ENCODE measurements at places on chromosomes 11 and 22.

DNA sequence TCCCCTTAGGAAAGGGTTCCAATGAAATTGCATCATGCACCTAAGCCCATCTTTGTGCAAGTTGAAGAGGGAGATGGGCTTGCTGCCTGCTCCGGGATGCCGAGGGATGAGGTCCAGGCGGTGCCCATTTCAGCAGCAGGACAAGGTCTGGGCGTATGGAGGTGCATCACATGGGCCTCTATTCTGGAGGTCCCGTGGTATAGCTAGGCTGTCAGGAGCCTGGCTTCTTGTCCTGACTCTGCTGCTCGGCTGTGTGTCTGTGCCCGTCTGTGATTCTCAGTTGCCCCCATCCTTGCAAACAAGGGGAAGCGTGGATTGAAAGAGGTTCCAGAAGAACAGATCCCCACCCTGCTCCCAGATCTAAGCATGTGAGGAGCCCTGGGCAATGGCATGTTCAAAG, 130.0 kb downstream of the OSBP2 start:
- DNase-seq, result no peak

DNA sequence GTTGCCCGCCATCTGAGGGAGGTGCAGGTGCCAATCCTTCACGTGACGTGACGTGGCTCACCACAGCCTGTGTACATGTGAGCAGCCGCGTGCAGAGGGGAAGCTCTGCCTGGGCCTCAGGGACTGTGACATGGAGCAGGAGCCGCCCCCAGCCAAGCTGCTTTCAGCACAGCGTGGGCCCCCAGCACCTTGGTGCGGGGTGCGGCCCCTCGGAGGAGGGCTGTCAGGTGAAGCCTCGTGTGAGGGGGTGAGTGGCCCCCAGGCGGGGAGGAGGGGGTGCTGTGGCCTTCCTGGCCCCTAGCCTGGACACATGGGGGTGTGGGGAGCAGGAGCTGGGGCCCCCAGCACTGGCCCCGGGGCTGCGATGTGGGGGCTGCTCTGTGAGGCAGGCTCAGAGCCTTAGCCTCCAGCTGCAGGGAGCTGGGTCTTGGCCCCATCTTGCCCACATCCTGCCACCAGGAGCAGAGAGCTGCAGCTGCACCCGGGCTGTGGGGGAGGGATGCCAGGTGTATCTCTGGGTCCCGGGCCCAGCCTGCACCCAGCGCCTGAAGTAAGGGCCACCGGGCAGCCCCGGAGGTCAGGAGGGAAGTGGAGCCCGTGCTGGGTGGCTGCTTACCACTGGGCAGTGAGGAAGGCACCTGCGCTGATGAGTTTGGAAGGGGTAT, at the start of gene ADORA2A:
Gene ADORA2A, plus strand, starts transcription at position 100 of the 665 bp plus-strand sequence. CDS start 5,806 bp downstream, outside the sequence.
- DNase-seq, result peak; percentile 91

DNA sequence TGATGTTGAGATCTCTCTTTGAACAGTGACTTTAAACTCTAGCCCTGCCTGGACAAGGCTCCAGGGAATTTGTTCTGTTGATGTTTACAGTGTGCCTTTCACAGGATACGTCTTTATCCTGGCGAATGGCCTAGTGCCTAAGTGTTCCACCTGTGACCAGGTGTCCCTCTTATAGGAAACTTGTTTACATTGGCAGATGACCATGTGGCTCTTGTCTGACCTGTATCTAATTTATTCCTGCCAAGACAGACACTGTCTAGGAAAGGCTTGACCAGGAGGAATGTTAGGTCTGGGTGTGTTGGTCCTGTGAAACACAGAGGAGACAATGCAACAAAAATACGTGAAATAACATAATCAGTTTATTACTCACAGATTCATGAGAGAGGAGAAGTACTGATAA, 875.6 kb downstream of the METTL15 start:
- DNase-seq, result no peak

- peak; percentile 53 for DNase-seq
These were observed at the start of gene SPINDOC for GRCh38 chr11:63813035-63813562. Gene SPINDOC, plus strand, starts transcription at chr11:63813456. Its CDS starts 231 bp downstream, at chr11:63813687.

GRCh38 chr11:98766903-98767302, 253.8 kb upstream of the CNTN5 start:
- no peak for DNase-seq

DNA sequence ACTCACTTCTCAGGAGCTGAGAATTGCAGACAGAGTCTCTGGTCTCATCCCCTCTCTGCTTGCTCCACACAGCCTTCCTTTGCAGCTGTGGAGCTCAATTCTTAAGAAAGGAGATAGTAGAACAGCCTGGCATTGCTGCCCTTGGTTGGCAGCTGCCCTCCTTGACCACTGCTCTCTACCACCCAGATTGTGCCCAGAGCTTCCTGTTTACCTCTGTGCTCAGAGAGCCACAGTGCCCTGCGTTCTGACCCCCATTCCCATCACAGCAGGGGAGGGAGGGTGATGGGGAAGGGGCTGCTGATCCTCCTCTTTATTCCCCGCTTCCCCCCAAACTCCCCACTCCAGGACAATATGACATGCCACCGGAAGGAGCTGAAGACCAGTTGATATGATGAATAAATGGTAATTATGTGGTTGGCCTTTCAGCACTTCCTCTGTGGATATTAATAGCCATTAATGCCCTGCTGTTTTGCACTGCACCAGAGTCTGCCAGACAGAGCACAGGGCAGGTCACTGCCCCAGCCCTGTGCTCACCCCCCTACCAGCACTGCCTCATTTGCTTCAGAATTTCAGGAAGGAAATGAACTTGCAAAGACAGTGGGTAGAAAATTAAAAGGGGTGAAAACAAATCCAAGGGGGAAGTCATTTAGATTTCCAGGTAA, 426.8 kb upstream of the CADM1 start:
- DNase-seq, result no peak

DNA sequence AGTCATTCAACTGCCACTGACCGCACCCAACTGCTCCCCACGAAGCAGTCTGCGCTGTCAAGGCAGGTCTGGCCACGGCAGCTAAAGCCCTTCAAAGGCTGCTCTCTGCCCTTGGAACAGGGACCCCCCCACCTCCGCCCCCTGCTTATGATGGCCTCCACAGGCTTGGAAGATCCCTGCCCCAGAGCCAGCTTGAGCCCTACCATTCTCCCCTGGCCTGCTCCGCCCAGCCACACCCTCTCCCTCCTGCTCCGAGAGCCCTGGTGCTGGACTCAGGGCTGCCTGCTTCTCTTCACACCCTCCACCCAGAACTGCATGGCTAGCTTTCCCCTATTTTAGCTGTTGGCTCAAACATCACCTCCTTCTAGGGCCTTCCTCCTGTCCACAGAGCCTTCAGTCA, 19.0 kb downstream of the ZMAT5 start:
- no peak for DNase-seq

DNA sequence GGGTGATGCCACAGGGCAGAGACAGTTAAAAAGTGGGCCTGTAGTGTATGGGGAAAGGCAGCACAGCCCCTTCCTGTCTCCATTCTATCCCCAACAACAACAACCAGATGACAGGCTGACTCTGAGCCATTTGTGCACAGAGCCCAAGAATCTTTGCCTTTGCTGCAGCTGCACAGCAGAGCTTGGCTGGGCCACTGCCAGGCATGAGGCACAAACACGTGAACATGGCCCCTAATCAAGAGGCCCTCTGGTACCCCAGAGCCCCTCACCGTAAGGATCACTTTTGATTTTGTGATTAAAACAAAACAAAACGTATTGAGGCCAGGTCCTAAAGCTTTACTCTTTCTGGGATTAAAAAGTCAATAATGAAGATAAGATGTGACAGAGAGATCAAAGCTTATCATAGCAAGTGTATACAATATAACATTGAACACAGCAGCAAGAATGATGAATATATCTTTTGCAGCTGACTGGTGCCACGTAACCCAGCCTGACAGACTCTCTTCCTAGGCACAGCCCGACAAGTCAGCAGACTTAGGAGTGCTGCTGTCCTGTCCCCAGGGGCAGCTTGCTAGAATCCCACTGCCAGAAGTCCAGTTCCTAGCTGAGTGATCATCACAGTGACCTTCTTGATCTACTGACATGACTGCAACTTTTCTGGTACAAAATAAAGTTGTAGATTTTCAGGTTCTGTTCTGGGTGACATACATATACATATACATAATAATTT, 117.8 kb downstream of the SERGEF start:
- DNase-seq, result no peak

GRCh38 chr11:120183701-120184141, 27.1 kb upstream of the OAF start:
- no peak for DNase-seq

- no peak for DNase-seq
These were observed 134.6 kb upstream of the TRPC6 start for GRCh38 chr11:101718402-101718801.

- DNase-seq, result no peak
These were observed 86.1 kb upstream of the RASSF10 start for GRCh38 chr11:12922980-12923507.

- DNase-seq, result no peak
These were observed 3.7 kb downstream of the APOL2 start for GRCh38 chr22:36235585-36235984.

DNA sequence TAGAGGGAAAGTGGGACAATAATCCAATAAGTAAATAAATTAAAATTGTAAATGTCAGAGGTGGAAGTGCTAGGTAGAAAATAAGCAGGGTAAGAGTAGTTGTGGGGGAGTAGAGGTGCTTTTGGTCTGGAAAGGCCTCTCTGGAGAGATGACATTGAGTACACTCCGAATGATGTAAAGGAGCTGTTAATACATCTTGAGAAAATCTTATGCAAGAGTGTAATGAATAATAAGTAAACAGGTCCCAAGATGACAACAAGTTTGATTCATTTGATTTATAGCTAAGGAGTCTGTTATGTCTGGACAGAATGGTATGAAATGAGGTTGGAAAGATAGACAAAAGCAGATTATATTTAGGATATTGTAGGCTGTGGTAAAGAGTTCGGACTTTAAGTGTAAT, 87.5 kb downstream of the TMEM135 start:
- DNase-seq, result no peak

DNA sequence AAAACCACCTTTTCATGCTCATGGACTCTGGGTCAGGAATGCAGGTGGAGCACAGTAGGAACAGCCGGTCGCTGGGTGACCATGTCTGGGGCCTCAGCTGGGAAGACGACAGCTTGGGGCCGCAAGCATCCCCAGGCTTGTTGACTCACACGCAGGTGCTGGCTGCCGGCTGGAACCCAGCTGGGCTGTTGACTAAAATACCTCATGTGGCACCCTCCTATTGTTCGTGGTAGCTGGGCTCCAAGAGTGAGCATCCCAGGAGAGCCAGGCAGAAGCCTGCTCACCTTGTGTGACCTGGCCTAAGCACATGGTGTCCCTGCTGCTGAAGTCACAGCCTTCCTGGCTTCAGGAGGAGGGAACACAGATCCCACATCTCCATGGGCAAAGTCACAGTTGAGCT, 9.4 kb downstream of the DPP3 start:
- DNase-seq, result no peak

DNA sequence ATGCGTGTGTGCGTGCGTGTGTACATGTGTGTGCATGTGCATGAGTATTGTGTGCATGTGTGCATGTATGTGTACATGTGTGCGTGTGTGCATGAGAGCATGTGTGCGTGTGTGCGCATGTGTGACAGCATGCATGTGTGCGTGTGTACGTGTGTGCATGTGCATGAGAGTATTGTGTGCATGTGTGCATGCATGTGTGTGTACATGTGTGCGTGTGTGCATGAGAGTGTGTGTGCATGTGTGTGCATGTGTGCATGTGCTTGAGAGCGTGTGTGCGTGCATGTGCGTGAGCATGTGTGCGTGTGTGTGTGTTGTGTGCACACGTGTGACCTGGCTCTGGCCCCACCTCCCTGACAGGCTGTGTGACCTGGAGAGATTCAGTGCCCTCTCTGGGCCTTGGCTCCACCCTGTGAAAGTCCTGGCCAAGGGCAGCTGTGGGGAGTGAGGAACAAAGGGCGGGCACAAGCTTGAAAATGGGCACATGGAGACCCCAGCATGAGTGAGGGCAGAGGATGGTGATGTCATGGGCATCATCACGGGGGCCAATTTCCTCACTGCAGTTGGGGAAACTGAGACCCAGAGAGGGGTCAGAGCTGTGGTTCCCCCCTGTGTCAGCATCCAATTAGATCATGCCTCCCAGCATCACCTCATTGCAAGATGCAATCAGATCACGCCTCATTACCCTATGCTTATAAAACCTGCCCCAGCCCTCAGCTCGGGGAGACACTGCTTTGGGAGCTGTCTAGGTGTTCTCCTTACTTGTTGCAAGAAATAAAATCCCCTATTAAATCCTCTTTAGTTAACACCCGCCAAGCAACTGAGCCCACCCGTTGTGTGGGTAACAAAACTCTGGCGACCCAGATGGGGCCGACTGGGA, 658 bp downstream of the ACY3 start:
- no peak for DNase-seq

GRCh38 chr11:16561150-16561549, 177.3 kb upstream of the C11orf58 start:
- no peak for DNase-seq

DNA sequence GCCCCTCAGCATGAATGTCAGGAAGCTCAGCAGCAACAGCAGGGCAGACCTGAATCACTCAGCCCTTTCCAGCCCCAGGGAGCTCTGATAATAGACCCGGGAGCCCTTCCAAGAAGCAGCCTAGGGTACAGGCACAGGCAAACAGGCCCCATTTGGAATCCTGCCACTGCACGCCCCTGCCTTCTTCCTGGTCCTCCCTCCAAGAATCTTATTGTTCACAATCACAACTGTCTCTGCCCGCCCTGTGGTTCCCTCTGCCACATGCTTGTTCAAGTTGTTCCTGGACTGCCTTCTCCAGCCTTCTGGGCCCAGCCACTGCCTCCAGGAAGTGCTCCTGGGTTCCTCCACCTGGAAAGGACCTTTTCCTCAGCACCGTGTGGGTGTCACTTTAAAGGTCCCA, 54.6 kb downstream of the LRRC32 start:
- no peak for DNase-seq

- DNase-seq, result no peak
These were observed 73.2 kb downstream of the RAB38 start for GRCh38 chr11:88101881-88102597.

DNA sequence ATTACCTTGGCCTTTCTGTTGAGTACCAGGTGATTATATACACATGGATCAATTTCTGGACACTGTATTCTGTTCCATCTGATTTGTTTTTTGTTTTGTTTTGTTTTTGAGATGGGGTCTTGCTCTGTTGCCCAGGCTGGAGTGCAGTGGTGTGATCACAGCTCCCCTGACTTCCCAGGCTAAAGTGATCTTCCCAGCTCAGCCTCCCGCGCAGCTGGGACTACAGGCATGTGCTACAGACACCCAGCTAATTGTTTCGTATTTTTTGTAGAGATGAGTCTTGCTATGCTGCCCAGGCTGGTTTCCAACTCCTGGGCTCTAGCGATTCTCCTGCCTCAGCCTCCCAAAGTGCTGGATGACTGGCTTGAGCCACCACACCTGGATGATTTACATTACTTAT, 19.0 kb downstream of the TCIRG1 start:
- DNase-seq, result no peak

Measured in T-cell (primary cell).